ENCODE measurements at places on chromosomes 16 and 17. TPM values are rescaled to one million over a fixed set of nuclear protein-coding genes. Genes with fewer than 3 reads are reported as not detected.

DNA sequence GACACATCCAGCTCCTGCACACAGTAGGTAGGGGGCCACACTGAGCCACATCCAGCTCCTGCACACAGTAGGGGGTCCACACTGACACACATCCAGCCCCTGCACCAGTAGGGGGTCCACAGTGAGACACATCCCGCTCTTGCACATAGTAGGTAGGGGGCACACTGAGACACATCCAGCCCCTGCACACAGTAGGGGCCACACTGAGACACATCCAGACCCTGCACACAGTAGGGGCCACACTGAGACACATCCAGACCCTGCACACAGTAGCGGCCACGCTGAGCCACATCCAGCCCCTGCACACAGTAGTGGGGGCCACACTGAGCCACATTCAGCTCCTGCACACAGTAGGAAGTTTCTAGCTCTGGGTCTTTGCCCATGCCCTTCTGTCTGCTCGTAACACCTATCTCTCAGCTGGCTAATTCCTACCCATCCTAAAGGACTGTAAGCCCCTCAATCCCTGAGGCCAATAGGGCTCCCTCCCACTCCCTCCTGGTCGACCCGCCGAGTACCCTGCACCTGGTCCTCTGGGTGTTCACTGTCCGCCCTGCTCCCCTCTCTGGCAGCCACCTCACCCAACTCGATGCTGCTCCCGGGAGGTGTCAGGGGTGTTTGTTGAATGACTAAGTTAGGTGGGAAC lies 9.4 kb upstream of the ATP2A3 start:
- no peak for DNase-seq

Gene MYH8
- 0.54 TPM for polyA plus RNA-seq

DNA sequence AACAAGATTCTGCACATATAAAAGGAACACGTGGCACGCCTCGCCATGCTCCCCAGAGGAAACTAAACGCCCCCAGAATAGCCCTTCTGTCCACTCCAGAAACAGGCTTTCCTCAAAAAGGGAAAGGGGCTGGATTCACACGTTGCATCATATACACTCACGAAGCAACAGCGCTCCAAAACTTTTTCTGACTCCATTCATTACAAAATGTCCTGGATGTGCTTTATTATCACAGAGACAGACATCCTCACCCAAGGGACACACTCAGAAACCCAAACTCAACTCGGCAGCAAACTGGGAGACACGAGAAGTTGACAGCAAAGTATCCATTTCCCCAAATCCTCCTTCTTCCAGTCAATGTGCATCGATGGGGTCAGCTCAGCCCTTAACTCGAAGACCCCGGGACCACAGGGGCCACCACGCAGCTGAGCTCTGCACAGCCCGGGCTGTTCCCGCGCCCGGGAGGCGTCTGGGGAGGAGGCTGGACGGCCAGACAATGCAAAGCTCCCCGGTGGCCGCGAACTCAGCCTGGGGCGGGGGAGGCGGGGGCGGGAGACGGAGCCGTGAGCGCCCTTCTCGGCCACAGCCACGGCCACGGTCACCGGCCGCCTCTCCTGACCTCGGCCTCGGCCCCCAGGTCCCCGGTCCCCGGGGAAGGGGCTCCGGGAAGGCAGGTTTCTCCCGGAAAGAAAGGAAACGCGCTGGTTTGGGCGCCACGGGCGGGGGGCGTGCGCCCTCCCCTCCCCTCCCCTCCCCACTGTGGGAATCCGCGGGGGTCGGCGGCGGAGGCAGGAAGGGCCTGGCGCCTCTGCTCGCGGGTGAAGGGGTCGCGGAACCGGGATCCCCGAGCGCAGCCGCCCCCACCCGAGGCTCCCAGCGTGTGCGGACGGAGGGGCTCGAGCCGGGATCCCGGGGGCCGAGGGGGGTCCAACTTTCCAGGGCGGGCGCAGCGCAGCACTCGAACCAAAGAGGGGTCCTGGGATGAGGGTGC lies 1.2 kb downstream of the NXN start:
- no peak for DNase-seq

Gene LRRC45
- 15.7 TPM for polyA plus RNA-seq

Gene TMIGD1
- 0.64 TPM for polyA plus RNA-seq

GRCh38 chr17:55673743-55674506 lies 48.7 kb downstream of the TMEM100 start:
- DNase-seq = no peak

- DNase-seq = no peak
These were observed 5.3 kb upstream of the MFAP4 start for GRCh38 chr17:19392303-19392702.

DNA sequence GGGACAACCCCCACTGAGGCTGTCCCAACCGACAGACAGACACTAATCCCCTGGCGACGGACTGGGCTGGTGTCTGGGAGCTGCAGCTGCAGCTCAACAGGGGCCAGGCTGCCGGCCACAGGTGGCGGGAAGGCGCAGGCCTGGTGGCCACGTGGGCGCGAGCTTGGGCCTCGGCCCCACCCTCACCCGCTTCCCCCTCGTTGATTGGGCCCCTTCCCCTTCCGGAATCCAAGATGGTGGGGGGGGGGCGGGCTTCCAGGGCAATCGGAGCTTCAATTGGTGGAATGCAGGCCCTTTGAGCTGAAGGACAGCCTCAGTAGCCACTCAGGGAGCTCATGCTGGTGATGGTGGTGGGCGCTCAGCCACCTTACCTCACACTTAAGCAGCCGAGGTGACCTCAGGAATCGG lies 8.7 kb upstream of the TBX4 start:
- DNase-seq = no peak

Data from renal cortex interstitium (tissue), 15 donors.